NCI-H146 (cell line): ENCODE measurements at places on chromosomes 13 and 19.
A peak's percentile ranks its signal among the peaks of the same experiment; 100 is the strongest.

GRCh38 chr13:59691501-59692066 is 472.1 kb downstream of the DIAPH3 start:
- DNase-seq, result no peak

- no peak for DNase-seq
Observed at GRCh38 chr19:49213791-49214190, 56.2 kb downstream of the TRPM4 start.

DNA sequence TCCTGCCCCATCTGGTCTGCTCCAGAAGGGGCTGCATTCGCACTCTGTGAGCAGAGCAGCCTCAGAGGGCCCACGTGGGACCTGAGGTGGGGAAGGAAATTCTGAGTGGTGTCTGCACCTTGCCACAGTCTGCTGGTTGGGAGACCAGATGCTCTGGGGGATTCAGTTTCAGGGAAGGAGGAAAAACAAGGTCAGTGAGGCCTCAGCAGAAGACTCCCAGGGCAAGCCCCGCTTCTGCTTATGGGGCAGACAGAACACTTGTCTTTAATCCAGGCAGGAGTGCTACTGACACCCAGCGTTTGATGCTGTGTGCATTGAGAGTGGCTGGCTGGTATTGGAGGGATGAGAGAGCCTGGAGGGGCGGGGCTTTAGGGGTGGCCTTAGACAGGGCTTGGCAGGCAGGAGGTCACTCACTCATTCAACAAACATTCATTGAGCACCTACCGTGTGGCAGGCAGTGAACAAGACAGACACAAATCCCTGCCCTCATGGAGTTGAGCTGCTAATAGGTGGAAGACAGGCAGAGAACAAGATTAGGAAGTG is 4.9 kb upstream of the CLEC17A start:
- no peak for DNase-seq

- no peak for DNase-seq
Observed at GRCh38 chr19:46578450-46578849, 22.7 kb upstream of the CALM3 start.

DNA sequence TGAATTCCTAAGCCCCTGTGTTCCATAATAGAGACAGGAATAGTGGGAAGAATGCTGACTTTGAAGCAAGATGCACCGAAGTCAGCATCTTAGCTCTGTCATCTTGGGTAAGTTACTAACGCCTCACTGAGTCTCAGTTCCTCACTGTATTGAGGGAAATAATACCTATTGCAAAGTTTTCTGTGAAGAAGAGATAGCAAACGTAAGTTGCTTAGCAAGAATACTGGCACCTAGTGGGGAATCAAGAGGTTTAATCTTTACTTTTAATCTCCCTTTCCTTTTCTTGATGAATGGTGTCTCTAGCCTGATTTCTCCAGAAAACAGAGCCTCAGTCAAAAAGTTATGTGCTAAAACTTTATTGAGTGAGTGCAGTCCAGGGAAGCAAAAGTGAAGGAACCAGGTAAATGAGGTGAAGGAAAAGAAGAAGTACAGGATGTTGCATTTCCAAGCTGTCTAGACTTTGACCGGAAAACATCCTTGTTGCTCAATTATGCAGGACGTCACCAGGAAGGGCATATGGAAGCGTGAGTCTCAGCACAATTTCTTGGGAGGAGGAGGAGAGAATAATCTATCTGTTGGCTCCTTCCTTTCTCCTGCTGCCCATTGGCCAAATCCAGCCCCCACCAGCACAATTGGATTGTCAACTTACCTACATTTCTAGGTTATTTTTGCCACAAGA is 210.0 kb downstream of the B3GLCT start:
- no peak for DNase-seq

DNA sequence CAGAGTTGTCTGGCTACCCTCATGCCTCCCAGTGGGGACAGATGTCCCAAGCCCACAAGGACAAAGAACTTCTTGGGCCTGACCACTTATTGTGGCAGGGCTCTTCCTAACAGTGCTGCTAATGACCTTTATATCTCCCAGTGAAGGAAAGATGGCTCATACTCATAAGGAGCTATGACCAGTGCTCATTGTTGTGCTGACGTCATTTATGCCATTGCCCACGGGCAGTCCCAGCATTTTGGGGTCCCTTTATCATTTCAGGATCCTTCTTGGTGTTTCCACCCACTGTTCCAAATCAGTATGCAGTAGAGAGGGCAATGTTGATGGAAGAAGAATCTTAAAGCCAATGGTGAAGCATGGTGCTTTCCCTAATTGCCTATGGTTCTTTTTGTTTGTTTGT is 1640.0 kb upstream of the PRR20A start:
- no peak for DNase-seq

GRCh38 chr19:50728084-50728737 is 5.0 kb downstream of the CLEC11A start:
- DNase-seq, result peak; percentile 47

DNA sequence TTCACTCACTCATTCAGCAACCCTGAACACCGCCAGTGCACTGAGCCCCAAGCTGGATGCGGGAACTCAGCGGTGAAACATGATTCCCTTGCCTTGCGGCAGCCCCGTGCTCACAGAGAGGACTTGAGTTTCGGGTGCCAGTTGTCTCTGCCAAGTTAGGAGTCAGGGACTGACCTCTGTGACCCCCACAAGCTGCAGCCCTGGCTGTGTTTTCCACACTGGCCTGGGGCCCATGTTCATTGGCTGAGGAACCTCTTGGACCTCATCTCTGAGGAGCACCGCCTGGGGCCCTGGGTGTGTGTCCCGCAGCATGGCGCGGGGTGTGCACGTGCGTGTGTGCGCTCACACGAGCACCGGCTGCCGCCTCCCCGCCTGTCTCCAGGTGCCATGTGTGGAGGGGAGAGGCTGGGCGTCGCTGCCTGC is 31.0 kb downstream of the CAPN12 start:
- no peak for DNase-seq

GRCh38 chr13:79405501-79405830 is 589 bp downstream of the RBM26 start:
- DNase-seq, result no peak

- DNase-seq, result no peak
Observed at GRCh38 chr19:56404705-56405056, 549 bp downstream of the ZNF583 start.

DNA sequence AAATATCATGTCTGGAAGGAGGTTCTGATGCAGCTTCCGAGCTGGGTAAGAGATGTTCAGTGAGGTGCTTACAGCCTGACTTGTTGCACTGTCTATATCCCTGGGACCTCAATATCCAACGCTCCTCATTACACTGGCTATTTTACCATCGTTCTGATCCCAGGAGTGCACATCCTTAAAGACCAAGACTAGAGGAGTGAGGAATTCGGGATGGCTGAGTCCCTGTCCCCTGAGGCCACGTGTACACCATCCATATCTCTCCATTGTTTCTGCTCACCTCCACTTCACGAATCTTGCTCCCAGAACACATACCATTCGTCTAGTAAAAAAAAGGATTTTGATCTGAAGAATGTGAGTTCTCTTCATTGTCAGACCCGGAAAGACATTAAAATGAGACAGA is at the start of gene OR7G2:
OR7G2 (minus strand) TSS at position 101 of the 400 bp plus-strand sequence. CDS start 4,232 bp downstream, outside the sequence.
- DNase-seq, result no peak

- peak; percentile 73 for DNase-seq
Observed at GRCh38 chr13:44904967-44905366, 84.3 kb downstream of the NUFIP1 start.
